Mesenteric fat pad (tissue), 1 donor: ENCODE measurements at places on chromosomes 6 and 20. TPM values are rescaled to one million over a fixed set of nuclear protein-coding genes. Genes with fewer than 3 reads are reported as not detected.

CD83 gene
- total RNA-seq: 12.9 TPM

PTPRT gene
- not detected for total RNA-seq

ELOVL4 gene
- total RNA-seq: 0.58 TPM

KCNQ2 gene
- total RNA-seq: not detected

RNF182 gene
- 1.7 TPM for total RNA-seq

COL20A1 gene
- total RNA-seq: not detected

GNAS-AS1 gene
- total RNA-seq: 0.42 TPM

SAMD3 gene
- total RNA-seq: 0.84 TPM

KIF25 gene
- 0.93 TPM for total RNA-seq

LGSN gene
- not detected for total RNA-seq

YWHAB gene
- 182 TPM for total RNA-seq

CLIC5 gene
- total RNA-seq: 8.2 TPM

MDFI gene
- total RNA-seq: 21.7 TPM

DNA sequence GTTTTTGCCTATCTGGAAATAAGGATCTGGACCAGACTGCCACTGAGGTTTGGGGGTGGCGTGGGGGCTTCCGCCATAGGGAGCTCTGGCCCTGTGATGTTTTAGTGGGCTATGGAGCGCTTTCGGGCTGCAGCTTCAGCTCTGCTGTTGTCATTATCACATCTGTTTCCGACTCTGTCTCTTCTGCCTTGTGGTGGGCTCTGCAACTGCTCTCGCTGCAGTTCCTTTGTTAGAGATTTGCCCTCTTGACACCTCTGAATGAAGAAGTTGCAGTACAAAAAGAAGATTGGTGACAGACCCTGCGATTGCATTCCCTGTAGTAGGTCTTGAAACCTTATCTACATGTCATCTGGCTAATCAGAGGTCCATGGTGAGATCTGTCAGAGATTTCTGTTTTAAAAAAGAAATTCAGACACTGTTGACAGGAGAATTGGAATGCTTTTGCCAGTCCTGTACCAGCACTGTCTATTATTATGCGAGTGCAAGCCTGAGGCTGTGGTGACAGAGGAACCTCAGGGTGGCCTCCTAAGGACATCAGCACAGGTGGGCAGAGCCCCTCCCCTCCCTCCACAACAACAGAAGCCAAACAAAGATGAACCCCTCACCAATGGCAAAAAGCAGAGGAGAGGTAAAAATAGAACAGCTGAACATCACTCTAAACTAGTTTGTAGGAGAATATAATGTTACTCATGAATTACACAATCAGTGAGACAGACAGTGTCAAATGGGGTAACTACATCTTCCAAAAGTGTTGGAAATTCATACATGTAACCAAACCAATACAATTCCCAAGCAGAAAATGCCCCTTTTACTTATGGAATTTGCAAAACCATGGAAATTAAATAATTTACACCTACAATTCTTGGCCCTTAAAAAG, 63.5 kb upstream of the DEFB112 start:
- no peak for DNase-seq

GRCh38 chr6:134888316-134888715, 61.6 kb downstream of the ALDH8A1 start:
- no peak for DNase-seq

DNA sequence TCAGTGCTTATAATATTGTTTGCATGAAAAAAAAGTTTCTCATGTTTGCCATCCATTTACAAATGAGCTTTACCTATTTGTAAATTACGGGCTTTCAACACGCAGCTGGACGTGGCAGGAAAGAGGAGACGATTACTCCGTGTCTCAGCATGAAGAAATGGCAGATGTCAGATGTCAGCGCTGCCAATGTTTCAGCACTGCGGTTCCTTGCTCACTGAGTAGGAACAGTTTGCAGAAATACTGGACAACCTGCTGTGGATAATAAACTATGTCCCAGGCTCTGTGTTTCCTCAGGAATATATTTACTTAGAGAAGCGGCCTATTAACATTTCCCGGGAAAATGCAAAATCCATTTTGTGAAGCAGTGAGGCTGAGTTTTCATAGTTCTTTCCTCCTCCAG, 22.7 kb downstream of the RAMACL start:
- no peak for DNase-seq

- no peak for DNase-seq
Measured at GRCh38 chr6:42996513-42996912, 12.1 kb downstream of the PPP2R5D start.

GRCh38 chr20:16712511-16712947, 17.3 kb upstream of the SNRPB2 start:
- no peak for DNase-seq

- DNase-seq: no peak
Measured at GRCh38 chr6:144106206-144106605, 10.8 kb upstream of the SF3B5 start.

- no peak for DNase-seq
Measured at GRCh38 chr6:25022140-25022553, 86.4 kb upstream of the RIPOR2 start.

- DNase-seq: no peak
Measured at GRCh38 chr20:43191946-43192863, 2.5 kb upstream of the PTPRT start.

GRCh38 chr6:343960-344815, 47.4 kb upstream of the IRF4 start:
- no peak for DNase-seq

DNA sequence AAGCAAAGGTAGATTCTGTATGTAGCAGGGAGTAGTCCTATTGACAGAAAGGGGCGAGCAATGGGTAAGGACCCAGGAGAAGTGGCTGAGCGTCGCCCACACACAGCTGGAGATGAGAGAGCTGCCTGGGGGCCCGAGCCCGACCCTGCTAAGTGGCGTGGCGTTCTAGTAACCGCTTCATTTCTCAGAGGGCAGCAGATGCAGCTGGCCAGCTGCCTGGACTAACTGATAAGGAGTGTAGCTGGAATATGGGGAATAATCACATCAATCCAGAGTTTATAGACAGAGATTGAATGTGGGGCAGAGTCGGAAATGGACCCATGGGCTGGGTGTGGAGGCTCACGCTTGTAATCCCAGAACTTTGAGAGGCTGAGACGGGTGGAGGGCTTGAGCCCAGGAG, 64.4 kb downstream of the EZR start:
- no peak for DNase-seq

GRCh38 chr20:14343491-14344065, 6.2 kb upstream of the FLRT3 start:
- DNase-seq: no peak

GRCh38 chr20:63917811-63918210, 22.9 kb downstream of the DNAJC5 start:
- no peak for DNase-seq

GRCh38 chr6:36731622-36732310, 34.1 kb downstream of the RAB44 start:
- DNase-seq: no peak

DNA sequence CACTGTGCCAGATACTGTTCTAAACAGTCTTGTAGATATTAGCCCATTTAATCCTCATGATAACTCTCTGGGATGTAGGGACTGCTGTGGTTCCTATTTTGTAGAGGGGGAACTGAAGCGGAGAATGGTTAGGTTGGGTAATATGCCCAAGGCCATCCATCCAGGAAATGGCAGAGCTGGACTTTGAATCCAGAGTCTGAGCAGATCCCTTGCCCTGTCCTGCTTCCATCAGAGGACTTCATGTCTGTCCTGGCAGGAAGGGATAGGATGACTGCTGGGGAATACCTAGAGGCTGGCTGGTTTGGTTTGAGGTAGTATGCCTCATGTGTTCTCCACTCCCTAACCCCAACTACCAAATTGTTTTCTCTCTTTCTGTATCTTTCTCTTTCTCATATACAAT, 44.6 kb downstream of the SAMD5 start:
- no peak for DNase-seq

DNA sequence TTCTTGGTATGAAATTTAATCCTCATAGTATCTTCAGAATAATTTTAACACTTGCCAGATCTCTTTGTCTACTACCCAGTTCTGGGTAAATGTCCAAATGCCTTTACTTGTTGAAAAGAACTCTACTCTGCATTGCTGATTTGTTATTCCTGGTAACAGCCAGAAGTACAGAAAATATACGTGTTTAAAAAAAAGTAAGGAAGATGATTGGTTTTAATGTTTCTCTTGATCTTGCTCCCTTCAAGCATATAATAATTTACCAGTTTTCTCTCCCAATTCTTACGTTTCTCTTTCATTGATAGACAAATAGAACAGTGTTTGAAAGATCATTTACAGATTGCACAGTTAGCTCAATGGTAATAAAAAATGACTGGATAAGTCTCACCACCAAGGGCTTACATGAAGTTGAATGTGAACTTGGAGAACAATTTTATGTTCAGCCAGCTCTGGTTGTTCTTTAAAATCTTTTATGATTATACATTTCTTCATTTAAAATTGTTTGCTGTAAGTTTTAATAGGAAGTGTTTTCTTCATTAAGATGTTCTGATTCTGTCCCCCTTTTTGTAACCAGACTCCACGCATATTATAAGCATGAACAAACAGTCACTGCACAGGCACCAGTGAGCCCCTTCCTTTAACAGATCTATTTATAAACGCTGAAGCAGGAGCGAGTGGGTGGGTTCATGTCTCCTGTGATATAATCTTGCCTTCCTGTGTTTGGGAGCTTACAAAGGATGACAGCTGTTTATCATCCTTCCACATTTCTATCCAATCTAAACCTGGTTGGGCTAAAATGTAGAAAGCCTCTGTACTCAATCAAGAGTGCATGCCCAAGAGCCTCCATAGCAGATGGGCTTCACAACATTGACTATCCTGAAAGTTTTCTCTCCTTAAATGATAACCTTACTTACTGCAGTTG, 299.5 kb downstream of the PRL start:
- DNase-seq: no peak
